ENCODE measurements at places on chromosomes 5 and 9.

- H3K4me1 ChIP-seq = peaks cover 2% of the 10 kb centered on the region
- H3K4me3 ChIP-seq = no peak overlapping the region
- H3K36me3 ChIP-seq = peaks cover 10% of the 10 kb centered on the region
Observed at GRCh38 chr5:14383923-14384322, 197.7 kb upstream of the OTULINL start.

GRCh38 chr5:5939759-5940370 is 438.5 kb downstream of the MED10 start:
- H3K36me3 ChIP-seq = no peaks in the 10 kb centered on the region
- H3K27me3 ChIP-seq = peaks cover 18% of the 10 kb centered on the region
- no peak for DNase-seq
- H3K4me1 ChIP-seq = no peaks in the 10 kb centered on the region
- no peak overlapping the region for H3K4me3 ChIP-seq

GRCh38 chr5:77957931-77958521 is 181.9 kb upstream of the TBCA start:
- peaks cover 31% of the 10 kb centered on the region for H3K27me3 ChIP-seq
- no peak overlapping the region for H3K27ac ChIP-seq
- peaks cover 8% of the 10 kb centered on the region for H3K4me1 ChIP-seq

GRCh38 chr9:87461256-87461655 is 36.4 kb upstream of the DAPK1 start:
- no peaks in the 10 kb centered on the region for H3K36me3 ChIP-seq
- H3K4me1 ChIP-seq = no peaks in the 10 kb centered on the region
- H3K27me3 ChIP-seq = no peaks in the 10 kb centered on the region
- DNase-seq = no peak
- no peak overlapping the region for H3K4me3 ChIP-seq
- no peak overlapping the region for H3K27ac ChIP-seq

- no peaks in the 10 kb centered on the region for H3K36me3 ChIP-seq
- no peak overlapping the region for H3K4me3 ChIP-seq
- H3K27me3 ChIP-seq = peaks cover 11% of the 10 kb centered on the region
- H3K27ac ChIP-seq = no peak overlapping the region
- H3K4me1 ChIP-seq = peaks cover 7% of the 10 kb centered on the region
Observed at GRCh38 chr5:113166261-113166660, 189.7 kb downstream of the DCP2 start.

GRCh38 chr5:148224117-148224742 is 14.1 kb upstream of the MARCOL start:
- H3K36me3 ChIP-seq = peaks cover 3% of the 10 kb centered on the region
- peaks cover 24% of the 10 kb centered on the region for H3K27me3 ChIP-seq
- H3K4me3 ChIP-seq = no peak overlapping the region
- H3K4me1 ChIP-seq = no peaks in the 10 kb centered on the region

GRCh38 chr5:178514851-178515418 is 75.3 kb downstream of the COL23A1 start:
- no peak overlapping the region for H3K4me3 ChIP-seq
- H3K4me1 ChIP-seq = no peaks in the 10 kb centered on the region
- H3K27me3 ChIP-seq = peaks cover 44% of the 10 kb centered on the region
- no peak for DNase-seq

DNA sequence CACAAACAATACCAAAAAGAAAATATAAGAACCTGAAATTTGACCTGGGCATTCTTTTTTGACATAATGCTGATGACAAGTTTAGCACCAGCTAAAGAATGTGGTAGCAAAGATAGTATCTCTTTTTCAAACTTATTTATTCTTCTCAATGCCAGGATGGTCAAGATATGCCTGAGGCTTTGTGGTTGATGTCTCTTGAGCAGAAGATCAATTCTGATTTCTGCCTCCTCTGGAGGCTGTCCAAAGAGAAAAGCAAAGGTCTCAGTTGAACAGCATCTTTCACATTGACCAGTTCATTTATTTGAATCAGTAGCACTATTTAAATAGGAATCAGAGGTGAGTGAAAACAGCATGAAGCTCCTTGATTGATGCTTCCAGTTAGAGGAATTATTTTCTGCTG is 588.2 kb downstream of the HTR1A start:
- H3K36me3 ChIP-seq = no peaks in the 10 kb centered on the region
- no peaks in the 10 kb centered on the region for H3K27me3 ChIP-seq
- DNase-seq = no peak
- no peak overlapping the region for H3K4me3 ChIP-seq
- H3K27ac ChIP-seq = no peak overlapping the region
- H3K4me1 ChIP-seq = no peaks in the 10 kb centered on the region

DNA sequence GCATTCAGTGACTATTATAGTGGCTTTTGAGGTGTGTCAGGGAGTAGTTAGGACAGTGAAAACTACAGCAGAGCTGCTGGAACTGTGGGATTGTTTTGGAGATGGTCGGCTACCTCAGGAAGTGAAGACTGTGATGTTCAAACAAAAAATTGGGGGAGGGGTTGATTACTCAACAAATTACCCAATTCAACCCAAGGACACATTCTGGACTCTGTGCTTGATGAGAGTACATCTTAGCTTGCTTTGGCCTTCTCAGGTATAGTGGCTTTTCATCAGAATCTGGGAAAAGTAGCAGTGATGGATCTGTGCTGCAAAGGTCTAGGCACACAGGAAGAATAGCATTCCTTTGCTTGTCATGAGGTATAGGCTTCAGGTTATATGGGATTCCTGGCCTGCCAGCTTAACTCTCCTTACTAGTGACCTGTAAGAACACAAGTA is 47.0 kb downstream of the SLC44A1 start:
- H3K27me3 ChIP-seq = no peaks in the 10 kb centered on the region
- DNase-seq = no peak
- peaks cover 5% of the 10 kb centered on the region for H3K36me3 ChIP-seq

DNA sequence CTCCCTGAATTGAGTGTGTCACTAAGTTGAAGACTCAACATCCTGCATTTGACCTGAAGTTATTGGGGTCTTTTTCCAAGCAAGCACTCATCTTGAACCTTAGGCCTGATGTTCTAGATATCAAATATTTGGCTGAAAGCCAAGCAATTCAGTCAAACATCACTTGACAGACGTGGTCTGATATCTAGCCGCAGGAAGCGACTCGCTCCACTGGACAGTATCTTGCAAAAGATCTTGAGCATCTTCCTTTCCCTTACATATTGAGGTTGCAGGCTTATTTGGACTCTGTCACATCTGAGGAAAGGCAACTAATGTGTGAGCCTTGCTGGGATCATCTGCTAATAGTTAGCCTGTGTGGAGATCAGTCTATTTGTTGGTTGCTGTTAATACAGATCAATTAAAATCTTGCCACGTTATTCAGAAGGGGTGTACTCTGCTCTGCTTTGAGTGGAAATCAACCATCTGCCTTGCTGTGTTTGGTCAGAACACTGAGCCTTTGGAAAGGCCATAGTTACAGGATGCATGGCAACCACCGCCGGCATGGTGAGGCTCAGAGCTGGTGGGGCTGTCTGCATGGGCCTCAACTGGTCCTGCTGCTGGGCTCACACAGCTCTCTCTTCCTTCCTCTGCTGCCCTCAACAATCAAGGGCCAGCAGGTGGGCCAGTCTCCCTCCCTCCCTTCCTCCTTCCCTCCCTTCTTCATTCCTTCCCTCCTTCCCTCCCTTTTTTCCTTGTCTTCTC is 166.9 kb upstream of the KLF9 start:
- no peaks in the 10 kb centered on the region for H3K36me3 ChIP-seq
- no peak for DNase-seq
- no peaks in the 10 kb centered on the region for H3K27me3 ChIP-seq
- no peaks in the 10 kb centered on the region for H3K4me1 ChIP-seq

- H3K36me3 ChIP-seq = peaks cover 6% of the 10 kb centered on the region
- H3K27me3 ChIP-seq = no peaks in the 10 kb centered on the region
- no peaks in the 10 kb centered on the region for H3K4me1 ChIP-seq
- H3K27ac ChIP-seq = no peak overlapping the region
Observed at GRCh38 chr5:31408814-31409213, 123.1 kb downstream of the DROSHA start.

GRCh38 chr5:56574778-56575177 is 240.6 kb upstream of the MAP3K1 start:
- no peak overlapping the region for H3K27ac ChIP-seq
- H3K36me3 ChIP-seq = no peaks in the 10 kb centered on the region
- DNase-seq = no peak
- H3K4me3 ChIP-seq = no peak overlapping the region

DNA sequence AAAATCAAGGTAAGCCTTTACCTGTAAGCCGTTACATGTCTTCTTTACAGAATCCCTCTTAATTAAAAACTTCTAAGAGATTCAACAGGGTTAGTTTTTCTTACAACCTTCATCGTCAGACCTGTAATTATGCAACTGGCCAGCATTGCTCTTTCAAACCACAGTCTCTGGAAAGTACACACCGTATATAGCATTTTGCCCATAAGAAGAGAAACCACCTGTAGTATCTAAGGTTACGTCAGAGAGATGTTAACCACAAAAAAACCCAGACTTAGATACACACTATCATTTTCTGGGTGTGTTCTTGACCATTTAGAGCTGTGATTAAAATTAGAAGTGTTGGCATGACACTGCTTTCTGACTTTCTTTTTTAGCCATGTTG is 140.0 kb downstream of the MUSK start:
- no peaks in the 10 kb centered on the region for H3K4me1 ChIP-seq
- no peak for DNase-seq
- H3K36me3 ChIP-seq = no peaks in the 10 kb centered on the region
- H3K27ac ChIP-seq = no peak overlapping the region
- H3K27me3 ChIP-seq = no peaks in the 10 kb centered on the region

DNA sequence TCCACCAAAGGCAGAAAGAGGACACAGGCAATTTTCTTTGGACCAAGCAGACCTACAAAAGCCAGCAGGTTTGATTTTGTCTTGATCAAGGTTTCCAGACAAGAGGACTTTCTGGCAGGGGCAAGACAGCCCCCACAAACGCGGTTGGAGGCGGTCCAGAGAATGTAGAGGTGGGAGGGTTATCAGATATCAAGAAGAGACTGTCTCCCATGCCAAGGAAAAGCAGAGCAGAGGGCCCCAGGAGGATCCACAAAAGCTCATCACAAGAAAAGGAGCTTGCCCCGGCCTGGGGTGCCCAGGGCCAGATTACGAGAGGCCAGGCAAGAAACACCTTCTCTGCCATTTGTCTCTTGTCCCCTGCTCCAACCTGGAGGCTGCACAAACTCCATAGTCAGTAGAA is 538.9 kb downstream of the BNC2 start:
- no peak overlapping the region for H3K4me3 ChIP-seq
- no peak for DNase-seq
- no peaks in the 10 kb centered on the region for H3K36me3 ChIP-seq
- no peak overlapping the region for H3K27ac ChIP-seq

DNA sequence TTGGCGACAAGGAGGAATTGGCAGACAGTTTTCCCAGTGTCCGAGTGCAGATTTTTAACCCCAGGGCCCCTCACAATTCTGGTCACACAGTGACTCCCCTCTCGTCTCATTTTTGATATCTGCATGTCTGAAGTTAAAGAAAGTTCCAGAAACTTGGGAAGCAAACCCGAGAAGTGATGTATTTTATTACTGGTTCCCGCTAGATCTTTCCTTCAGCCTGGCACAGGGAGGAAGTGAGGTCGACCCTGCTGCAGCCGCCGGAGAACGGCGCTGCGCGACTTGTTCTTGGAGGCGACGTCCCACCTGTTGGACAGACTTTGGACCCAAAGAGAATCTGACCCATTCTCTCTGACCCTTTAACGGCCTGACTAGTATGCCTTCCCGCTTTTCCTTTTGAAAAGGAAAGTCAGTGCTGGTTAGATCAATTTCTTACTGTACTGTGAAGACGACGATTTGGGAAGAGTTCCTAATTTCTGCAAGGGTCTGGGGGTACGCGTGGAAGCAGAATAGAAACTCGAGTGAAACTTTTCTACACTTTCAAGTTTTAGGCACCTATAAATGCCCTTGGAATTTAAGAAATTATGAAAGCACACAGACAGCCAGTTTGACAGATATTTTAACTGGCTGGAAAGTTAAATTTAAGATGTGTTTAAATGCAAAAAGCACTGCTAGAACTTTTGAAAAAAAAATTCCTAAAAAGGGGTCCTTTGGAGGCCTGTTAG is 744 bp downstream of the OTULIN start:
- H3K36me3 ChIP-seq = peaks cover 4% of the 10 kb centered on the region
- H3K4me1 ChIP-seq = peaks cover 52% of the 10 kb centered on the region
- H3K27ac ChIP-seq = peak overlapping the region; percentile 99
- DNase-seq = no peak

GRCh38 chr9:98318041-98318790 is 62.8 kb upstream of the TBC1D2 start:
- H3K27ac ChIP-seq = no peak overlapping the region
- H3K4me1 ChIP-seq = peaks cover 9% of the 10 kb centered on the region
- peaks cover 26% of the 10 kb centered on the region for H3K27me3 ChIP-seq
- no peak overlapping the region for H3K4me3 ChIP-seq

DNA sequence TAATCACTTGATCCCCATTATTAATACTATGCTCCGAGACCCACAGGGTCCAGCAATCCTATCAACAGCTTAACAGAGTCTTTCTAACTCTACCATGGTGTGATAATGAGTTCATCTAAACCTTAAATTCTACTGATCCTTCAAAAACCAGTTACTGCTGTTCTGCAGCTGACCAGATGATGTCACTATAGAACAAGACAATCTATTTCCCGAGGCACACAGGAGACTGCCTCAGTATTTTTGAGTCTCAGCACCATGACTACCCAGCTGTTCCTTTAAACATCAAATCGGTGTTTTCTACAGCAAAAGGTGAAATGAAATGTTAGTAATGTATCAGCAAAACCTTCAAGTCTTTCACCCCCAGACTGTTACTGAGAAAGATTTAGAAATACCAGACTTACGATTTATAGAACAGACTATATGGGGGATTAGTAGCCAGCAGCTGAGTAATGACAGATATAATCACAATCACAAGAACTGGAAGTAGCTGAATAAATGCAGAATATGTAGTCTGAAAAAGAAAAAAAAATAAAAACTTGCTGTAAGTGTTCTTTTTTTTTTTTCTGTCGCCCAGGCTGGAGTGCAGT is 16.9 kb downstream of the DNAJC18 start:
- no peaks in the 10 kb centered on the region for H3K27me3 ChIP-seq
- H3K36me3 ChIP-seq = peaks cover 8% of the 10 kb centered on the region
- peak overlapping the region; percentile 41 for H3K27ac ChIP-seq
- peaks cover 4% of the 10 kb centered on the region for H3K4me1 ChIP-seq
- no peak overlapping the region for H3K4me3 ChIP-seq

DNA sequence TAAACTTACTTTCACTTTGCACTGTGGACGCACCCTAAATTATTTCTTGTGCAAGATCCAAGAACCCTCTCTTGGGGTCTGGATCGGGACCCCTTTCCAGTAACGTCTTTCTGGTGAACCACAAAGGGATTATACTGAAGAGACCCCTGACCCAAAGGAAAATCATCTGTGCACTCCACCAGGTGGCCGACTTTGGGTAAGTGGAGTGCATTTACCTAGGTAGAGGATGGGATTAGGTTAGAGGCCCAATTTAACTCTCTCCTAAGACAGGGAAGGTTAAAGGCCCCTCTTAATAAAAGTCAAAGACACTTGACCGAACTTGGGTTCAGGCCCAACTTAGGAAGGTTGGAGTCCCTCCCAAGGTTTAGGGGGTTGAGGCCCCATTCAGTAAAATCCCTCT is 8.2 kb upstream of the PAIP1 start:
- no peak for DNase-seq
- H3K36me3 ChIP-seq = peaks cover 6% of the 10 kb centered on the region
- H3K4me1 ChIP-seq = peaks cover 3% of the 10 kb centered on the region
- H3K27me3 ChIP-seq = peaks cover 30% of the 10 kb centered on the region
- no peak overlapping the region for H3K4me3 ChIP-seq
- no peak overlapping the region for H3K27ac ChIP-seq

GRCh38 chr5:102918986-102919610 is 164.0 kb downstream of the PAM start:
- peaks cover 2% of the 10 kb centered on the region for H3K36me3 ChIP-seq
- no peaks in the 10 kb centered on the region for H3K4me1 ChIP-seq
- H3K27ac ChIP-seq = no peak overlapping the region
- H3K4me3 ChIP-seq = no peak overlapping the region
- DNase-seq = no peak

- H3K27ac ChIP-seq = no peak overlapping the region
- H3K36me3 ChIP-seq = peaks cover 9% of the 10 kb centered on the region
- no peak for DNase-seq
- no peaks in the 10 kb centered on the region for H3K27me3 ChIP-seq
- peaks cover 5% of the 10 kb centered on the region for H3K4me1 ChIP-seq
Observed at GRCh38 chr5:149838881-149839739, 105.5 kb downstream of the PDE6A start.

Measured in T-helper 17 cell (primary cell).